ENCODE measurements at places on chromosomes 3 and 15.
A peak's percentile ranks its signal among the peaks of the same experiment; 100 is the strongest.

DNA sequence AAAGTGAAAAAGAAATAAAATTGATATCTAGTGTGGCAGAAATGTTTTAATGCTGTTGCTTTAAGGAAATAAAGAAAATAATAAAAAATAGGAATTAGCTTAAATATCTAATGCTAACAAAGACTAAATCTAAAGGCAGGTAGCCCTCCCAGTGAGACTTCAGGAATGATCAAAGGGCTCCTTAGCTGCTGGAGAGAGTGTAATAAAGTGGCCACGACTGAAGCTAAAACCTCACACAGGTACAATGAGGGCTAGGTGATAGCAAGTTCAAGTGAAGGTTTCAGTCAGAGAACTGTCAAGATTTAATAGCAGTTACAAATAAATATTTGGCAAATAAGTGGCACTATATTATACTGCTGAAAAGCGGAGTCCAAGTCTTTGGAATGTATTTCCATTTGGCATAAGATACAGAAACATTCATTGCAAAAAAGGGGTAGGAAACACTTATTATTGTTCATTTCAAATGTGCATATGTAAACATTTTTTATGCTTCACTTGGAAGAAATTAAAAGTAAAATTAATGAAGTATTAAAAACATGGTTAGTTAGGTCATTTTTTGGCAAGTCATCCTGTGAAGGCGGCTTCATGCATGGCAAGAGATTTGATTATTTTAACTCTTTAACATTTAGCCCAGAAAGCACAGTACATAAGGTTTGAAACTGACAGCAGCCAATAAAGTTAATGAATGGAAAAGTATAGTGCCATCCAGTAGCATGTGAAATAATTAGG lies 168.2 kb downstream of the ECT2 start:
- DNase-seq: no peak

- no peak for DNase-seq
Measured at GRCh38 chr3:13536832-13537231, 12.1 kb upstream of the FBLN2 start.

GRCh38 chr3:127986803-127987202 lies 65.4 kb upstream of the SEC61A1 start:
- no peak for DNase-seq

- DNase-seq: no peak
Measured at GRCh38 chr15:68512052-68512451, 66.7 kb upstream of the CORO2B start.

DNA sequence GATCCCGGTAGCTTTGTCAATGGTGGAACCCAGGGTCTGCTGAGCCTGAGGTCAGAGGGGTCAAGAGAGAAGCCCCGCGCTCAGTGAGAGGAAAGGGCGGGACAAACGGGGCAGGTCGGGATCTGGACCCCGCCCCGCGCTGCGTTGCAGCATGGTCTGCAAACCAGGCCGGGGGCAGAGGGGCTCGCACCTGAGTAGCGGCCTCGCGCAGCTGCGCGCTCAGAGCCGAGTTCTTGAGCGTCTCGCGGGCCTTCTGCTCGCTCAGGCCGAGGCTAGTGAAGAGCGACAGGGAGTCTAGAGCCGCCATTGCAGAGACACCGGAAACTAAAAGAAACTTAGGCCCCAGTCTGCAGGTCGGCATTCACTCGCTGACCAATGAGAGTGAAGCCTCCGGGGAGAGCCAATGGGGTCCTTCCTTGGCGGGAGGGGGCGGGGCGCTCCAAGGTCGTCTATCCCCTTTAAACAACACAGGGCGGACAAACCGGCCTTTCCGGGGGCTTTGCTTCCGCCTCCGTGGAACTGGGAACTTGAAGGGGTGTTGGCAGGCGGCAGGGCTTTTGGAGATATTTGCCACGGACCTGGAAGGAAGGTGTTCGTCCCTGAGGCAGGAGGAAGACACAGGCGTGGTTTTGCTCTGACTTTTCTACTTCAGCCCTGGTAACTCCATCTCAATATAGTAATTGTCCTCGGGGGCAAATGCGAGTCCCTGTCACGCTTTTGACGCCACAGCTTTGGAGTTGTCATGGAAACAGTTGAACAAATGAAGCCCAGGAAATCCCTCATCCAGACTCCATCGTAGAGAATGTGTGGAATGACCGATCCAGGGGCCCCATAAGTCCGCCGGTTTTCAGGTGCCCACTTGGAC lies at the start of gene QARS1:
QARS1 (minus strand) TSS at position 331 of the 865 bp plus-strand sequence; CDS start at position 307, 24 bp downstream.
- DNase-seq: peak; percentile 97

GRCh38 chr3:194130807-194131589 lies 5.0 kb upstream of the HES1 start:
- DNase-seq: peak; percentile 29

DNA sequence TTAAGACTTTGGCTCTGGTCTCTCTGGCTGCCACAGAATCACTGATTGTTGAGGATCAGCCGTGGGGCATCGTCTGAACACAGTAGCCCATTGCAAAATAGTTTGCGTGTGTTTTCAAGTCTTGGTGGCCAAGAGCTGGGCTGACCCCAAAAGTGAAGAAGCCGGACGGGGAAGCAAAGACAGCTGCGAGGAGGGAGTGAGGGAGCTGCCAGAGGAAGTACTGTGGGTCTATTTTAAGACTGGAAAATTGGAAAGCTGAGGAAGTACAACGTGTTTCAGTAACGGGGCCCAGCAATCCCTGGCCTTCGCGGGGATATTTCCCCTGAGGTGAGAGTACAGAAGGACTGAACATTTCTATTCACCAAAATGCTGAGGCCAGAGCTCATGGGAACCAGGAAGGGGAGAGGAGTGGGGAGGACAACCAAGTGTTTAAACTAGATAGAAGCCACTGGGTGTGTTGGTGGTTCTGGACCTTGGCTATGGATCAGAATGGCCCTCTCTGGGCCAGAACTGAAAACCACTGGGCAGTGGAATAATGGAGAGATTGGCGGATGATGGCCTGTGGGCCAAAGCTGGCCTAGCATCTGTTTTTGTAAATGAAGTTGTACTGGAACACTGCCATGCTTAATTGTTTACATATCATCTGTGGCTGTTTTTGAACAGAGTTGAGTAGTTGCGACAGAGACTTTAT lies 34.1 kb upstream of the LIMD1 start:
- DNase-seq: no peak
